ENCODE measurements at places on chromosomes 11 and 22.
A peak's percentile ranks its signal among the peaks of the same experiment; 100 is the strongest.

- DNase-seq = peak; percentile 48
Observed at GRCh38 chr22:38572065-38572464, 2.1 kb upstream of the DMC1 start.

- DNase-seq = no peak
Observed at GRCh38 chr11:103147627-103148026, 38.4 kb downstream of the DYNC2H1 start.

GRCh38 chr11:44112091-44112821 lies 16.8 kb downstream of the EXT2 start:
- DNase-seq = no peak

GRCh38 chr22:22156716-22157347 lies 87.8 kb upstream of the VPREB1 start:
- DNase-seq = peak; percentile 73

DNA sequence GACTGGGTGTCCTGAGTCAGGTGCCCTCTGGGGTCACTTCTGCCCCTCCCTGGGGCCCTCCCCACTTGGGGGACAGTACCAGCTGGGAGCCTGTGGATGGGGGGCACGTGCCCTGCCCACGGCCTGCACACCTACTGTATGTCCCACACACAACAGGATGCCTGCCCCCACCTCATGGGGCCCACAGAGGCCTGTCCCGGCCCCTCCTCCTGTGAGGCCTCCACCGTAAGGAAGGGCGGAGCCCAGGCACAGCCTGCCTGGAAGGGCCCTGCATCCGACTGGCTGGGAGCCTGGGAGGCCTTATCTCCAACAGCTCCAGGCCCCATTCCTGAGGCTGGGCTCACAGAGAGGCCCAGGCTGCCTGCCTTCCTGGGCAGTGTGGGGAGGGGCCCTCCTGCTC lies 47.8 kb downstream of the BRSK2 start:
- DNase-seq = no peak

DNA sequence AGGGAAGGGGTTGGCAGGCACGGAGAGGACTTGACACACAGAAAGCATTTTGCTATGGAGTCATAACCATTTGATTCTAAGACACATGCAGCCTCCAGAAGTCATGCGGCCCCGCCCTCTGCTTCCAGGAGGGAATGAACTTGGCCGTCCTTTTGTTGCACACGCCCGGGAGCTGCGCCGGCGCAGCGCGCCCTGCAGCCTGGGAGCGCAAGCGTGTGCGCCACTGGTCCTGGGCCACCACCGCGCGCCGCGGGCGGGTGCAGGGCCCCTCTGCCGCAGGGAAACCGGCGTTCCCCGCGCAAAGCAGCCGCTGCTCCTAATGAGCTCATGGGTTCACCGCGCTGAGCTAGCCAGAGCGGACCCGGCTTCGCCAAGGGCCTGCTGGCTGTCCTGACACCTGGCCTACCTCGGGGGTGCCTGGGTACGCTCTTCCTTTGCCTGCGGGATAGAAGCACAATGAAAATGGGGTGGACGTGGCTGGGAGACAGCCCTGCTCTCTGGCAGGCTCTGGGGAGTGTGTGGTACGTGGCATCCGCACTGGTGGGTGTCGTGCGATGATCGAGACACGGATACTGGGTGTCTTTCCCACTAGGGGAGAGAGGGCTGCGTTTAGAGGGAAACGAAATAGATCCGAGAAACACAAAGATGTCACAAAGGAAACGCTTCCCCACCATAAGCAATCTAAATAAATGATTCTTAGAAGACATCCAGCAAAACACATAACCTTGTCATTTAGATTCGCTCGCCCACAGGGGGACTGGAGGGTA lies 669 bp downstream of the MICAL3 start:
- no peak for DNase-seq

DNA sequence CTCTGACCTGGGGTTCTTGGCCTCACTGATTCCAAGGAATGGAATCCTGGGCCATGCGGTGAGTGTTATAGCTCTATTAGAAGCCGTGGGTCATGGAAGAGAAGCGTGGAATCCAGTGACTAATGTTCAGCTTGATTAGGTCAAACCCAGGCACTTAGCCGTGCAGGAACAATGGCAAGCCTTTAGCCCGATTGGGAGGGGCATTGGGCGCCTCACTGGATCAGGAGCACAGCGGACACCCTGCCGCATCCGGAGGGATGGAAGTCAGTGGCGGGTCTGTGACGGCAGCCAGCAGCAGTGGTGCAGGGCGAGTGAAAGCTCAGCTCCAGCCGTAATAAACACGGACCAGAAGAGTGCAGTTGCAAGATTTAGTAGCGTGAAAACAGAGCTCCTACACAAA lies 20.5 kb upstream of the SLC17A6 start:
- DNase-seq = no peak

DNA sequence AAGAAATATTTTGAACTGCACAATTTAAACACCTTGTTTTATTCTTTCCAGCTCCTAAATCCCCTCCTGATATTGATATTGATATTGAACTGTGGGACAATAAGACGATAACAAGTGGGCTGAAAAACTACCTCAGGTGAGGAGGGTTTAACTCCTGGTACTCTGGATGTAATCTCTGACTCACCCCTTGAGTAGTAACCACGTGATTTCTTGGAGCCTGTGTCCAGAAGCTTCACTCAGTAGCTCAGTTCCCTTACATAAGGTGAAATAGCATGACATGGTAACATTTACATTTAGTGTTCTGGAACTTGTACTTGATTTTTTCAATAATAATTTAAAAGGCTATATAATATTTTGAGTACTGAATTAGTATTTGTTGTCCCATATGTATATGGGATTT lies 168.0 kb downstream of the PGR start:
- no peak for DNase-seq

DNA sequence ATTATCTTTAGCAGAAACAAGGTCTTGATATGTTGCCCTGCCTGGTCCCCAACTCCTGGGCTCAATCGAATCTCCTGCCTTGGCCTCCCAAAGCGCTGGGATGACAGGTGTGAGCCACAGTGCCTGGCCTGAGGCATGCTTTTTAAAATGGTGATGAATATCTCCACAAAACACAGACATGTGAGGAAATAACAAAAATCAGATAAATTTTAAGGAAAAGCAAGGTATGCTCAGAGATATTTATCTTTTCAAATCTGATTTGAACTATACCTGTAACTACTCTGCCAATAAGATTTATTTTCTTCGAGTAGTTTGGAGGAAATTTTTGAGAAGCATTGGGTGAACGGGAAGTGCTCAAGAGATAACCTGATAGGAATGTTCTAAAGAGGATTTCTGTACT lies 35.9 kb upstream of the MMP20 start:
- DNase-seq = no peak

DNA sequence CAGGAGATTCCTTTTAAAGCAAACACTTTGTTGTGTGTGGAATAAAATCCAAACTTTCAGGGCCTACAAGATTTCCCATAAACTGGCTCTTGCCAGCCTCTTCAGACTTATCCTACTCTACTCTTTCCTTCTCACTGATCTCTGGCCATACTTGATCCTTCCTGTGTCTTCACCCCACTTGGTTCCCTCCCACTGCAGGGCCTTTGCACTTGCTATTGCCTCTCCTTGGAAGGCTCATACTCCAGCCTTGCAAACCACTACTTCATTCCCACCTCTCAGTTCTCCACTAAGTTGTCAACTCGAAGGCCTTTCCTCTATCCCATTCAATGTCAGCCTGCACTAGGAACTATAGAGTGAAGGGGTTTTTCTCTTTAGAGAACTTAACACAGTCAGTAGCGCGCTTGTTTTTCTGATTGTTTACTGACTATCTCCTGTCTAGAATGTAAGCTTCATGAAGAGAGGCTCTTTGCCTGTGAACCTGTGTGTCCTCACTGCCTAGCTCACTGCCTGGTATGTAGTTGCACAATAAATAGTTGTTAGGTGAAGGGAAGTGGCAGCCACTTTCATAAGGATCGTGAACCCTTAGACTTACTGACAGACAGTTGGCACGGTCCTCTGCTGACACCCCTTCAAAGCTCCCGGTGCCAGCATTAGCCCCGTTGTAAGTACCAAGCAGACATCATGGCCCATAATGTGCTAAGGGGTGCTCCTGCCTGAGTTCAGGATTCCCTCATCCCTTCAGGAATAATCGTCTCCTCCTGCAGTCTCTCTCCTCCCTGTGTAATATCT lies 833 bp upstream of the ME3 start:
- peak; percentile 7 for DNase-seq

DNA sequence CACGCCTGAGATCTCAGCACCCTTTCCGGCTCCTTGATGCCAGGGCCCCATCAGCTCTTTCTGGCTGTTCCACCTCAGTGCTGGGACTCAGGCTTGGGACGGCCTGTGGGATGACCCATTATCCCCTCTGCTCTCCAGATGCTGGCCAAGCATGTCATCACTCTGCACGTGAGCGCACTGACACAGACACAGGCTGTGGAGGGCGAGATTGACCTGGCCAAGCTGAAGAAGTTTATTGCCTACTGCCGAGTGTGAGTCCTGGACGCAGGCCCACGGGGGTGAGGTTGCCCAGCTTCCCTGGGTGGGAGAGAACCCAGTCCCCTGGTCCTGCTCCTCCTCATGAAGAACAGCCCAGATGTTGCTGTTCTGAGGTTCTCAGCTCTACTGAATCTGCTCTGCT lies 17.7 kb downstream of the MCM5 start:
- no peak for DNase-seq

GRCh38 chr11:65127473-65128181 lies 5.5 kb downstream of the MRPL49 start:
- no peak for DNase-seq

GRCh38 chr11:134355656-134356055 lies 23.9 kb downstream of the GLB1L2 start:
- no peak for DNase-seq

DNA sequence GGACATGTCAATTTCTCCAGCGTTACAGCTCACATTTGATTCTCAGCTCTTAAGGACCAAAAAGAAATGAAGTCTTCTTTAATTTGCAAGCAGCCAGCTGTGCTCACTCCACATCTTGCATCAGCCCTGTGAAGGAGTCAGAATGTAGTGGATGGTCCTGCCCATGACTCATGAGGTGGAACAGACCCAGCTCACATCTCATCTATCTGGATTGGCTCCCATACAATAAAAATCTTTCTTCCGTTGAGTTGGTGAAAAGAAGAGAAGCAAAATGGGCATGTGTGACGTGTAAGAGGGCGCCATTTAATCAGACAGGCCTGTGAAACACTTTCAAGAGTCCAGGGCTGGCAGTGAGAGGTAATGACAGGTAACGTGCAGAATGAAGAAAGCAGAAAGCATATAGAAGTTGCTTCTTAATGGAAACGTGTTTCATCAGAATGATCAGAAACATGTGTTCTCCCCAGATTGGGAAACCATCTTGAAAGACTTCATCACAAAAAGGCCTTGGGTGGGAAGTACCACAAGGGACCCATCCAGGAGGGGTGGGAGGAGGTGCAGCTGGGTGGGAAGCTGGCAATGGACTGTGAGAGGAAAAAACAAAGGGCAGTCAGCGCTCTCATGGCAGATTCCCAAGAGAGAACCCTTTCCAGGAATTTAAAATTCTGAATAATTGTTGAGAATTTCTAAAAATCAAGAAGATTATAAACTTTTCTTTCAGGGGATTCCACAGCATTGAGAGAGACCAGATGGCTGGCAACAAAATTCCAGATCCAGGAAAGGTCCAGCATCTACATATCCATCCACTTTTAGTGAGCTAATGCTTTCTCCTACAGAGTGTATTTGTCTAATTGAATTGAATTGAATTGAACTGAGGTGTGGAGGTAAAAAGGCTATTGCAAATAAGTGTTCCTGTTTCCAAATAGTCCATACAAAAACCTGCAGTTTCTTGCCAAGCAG lies 57.0 kb downstream of the ETS1 start:
- DNase-seq = no peak

- DNase-seq = no peak
Observed at GRCh38 chr11:61860054-61860903, 31.1 kb downstream of the FADS3 start.

DNA sequence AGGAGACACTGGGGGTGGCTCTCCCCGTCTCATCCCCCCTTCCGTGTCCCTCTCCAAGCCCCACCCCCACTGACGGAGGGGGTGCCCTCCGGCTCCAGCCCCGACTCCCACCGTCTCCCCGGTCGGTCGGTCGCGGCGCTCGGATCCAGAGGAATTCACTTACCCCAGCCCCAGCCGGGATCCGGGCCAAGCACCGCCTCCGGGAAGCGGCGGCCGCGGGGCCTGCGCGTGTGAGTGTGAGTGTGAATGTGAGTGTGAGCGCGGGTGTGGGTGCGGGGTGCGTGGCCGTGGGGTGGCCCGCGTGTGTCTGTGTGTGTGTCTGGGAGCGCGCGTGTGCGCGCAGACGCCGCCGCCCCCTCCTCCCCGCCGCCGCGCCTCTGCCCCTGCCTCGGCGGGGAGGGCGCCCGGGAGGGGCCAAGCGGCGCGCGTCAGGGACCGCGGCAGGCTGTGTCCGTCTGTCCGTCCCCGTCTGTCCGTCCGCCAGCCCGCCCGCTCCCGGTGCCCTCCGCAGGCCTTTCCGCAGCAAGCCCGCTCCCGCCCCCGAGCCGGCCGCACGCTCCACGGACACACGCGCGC lies at the start of gene ELFN2:
Gene ELFN2, minus strand, starts transcription at position 345 of the 576 bp plus-strand sequence. CDS start 51,945 bp downstream, outside the sequence.
- DNase-seq = no peak

GRCh38 chr11:909406-909805 lies 1.2 kb downstream of the CHID1 start:
- DNase-seq = no peak

GRCh38 chr11:107623183-107623582 lies 32.2 kb downstream of the ELMOD1 start:
- no peak for DNase-seq

- DNase-seq = no peak
Observed at GRCh38 chr11:70496591-70497535, 98.5 kb downstream of the CTTN start.

GRCh38 chr11:16806791-16807190 lies 68.3 kb downstream of the C11orf58 start:
- DNase-seq = no peak

DNA sequence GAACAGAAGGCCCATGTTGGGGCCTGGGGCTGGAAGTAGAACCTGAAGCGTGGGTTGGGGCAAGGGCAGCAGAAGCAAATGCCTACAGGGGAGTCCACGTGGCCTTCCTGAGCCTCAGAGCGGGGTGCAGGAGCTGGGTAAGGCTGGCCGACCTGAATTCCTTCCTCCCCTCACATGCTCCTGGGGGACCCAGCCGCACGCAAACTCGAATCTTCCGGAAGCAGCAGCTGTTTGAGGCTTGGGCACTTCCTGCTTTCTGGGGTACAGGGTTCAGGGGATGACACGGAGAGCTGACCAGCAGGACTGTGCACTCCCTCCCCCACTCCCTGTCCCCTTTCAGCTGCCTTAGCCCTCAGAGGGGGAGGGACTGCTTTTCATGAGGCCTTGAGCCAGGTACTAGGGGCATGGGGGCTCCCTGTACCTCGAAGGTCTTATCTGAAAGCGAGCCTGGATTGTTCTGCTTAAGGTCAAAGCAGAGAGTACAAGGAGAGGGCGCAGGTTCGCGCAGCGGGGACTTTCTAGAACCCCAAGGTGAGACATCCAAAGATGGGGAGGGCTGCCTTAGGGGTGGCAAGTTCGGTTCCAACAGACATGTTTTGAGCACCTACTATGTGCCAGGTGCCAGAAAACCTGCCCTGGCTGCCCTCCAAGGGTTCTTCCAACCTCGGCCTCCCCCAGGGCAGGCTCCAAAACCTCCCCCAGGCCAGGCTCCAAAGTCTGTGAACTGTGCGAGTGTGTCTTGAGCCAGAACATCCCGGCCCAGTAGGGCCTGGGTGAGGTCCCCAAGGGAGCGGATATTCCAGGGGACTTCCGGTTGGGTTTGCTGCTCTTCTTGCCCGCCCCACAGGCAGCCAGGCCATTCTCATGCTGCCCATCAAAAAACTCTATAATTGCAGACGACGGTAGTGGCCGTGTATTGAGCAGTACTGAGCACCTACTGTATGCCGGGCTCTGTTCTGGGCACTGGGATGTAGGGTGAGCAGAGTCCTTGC lies 1.7 kb downstream of the NCF4 start:
- peak; percentile 92 for DNase-seq

Measured in AML-193 (cell line).